ENCODE measurements at places on chromosomes 13 and 19.

GRCh38 chr13:54394085-54394700, 1365.6 kb downstream of the OLFM4 start:
- H3K4me3 ChIP-seq, result no peak overlapping the region
- H3K27me3 ChIP-seq, result no peaks in the 10 kb centered on the region
- no peaks in the 10 kb centered on the region for H3K4me1 ChIP-seq

GRCh38 chr19:35533201-35533821, at the start of gene GAPDHS:
TSS of gene GAPDHS (plus strand) at chr19:35533456. CDS start at chr19:35533528, 72 bp downstream.
- H3K36me3 ChIP-seq, result no peaks in the 10 kb centered on the region

- no peak overlapping the region for H3K4me3 ChIP-seq
- H3K36me3 ChIP-seq, result no peaks in the 10 kb centered on the region
- H3K4me1 ChIP-seq, result no peaks in the 10 kb centered on the region
Observed at GRCh38 chr19:30555075-30555790, 183.0 kb downstream of the ZNF536 start.

DNA sequence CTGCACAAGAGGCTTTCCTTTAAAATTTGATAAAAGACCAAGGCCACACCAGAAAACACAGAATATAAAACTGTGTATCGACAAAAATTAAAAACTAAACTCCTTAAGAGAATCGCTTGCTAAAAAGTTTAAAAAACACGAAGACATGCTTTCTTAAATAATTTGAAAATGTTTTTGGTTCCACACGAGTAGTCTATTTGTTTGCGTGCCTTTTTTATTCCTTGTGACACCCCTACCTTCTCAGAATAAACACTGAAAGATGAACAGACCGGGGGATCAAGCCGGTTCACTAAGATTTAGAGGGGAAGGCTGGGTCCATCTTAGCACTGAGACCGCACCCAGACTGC, 256.4 kb upstream of the STARD13 start:
- H3K27me3 ChIP-seq, result no peaks in the 10 kb centered on the region
- no peak overlapping the region for H3K4me3 ChIP-seq
- no peaks in the 10 kb centered on the region for H3K4me1 ChIP-seq
- DNase-seq, result no peak
- peak overlapping the region; percentile 99 for H3K27ac ChIP-seq

GRCh38 chr13:75736173-75736572, 100.0 kb downstream of the LMO7 start:
- H3K27me3 ChIP-seq, result no peaks in the 10 kb centered on the region
- no peak overlapping the region for H3K27ac ChIP-seq
- H3K4me1 ChIP-seq, result no peaks in the 10 kb centered on the region
- no peak overlapping the region for H3K4me3 ChIP-seq
- H3K36me3 ChIP-seq, result peaks cover 7% of the 10 kb centered on the region

DNA sequence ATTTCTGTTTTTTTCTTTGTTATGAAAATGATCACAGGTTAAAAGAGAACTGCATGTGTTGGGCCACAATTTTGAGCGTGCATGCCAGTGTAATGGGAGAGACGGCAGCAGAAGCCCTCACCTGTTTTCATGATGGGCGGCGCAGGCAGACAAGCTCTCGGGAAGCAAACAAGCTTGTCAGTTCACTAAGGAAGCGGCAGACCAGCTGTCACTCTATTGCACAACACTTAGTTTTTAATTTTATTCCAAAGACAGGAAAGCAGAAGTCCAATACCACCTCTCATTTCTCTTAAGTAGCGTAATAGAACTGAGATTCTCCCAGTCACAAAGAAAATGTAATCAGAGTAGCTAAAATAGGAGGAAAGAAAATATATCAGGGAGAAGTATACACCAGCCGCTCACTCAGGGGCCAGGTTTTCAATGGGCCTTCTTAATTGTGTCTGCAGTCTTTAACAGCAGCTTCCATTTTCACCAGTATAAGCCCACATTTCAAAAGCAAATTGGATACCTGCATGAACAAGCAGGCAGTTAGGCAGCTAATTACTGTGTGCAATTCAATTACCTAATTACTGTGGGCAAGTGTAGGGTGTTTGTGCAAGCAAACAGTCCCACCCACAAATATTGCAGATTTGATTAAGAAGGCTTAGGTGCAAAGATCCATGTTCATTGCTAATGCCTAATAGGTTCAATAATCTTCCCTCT, 711.4 kb downstream of the DIAPH3 start:
- H3K4me3 ChIP-seq, result no peak overlapping the region
- no peaks in the 10 kb centered on the region for H3K27me3 ChIP-seq
- no peak overlapping the region for H3K27ac ChIP-seq
- no peak for DNase-seq

DNA sequence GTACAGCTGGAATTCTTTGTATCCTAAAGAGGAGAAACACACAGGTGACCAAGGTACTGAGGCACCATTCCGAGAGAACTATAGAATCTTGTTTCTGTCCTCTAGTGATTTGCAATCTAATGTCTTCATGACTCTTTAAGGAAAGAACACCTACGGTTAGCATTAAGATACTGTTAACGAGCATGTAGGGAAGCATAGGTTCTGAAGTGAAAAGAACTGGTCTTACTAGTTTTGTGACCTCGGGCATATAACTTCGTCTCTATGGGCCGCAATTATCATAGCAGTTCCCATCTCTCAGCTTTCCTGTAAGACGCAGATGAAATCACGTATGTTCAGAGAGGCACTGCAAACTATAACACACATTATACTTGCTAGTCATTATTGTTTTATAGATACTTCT, 193.0 kb upstream of the NBEA start:
- DNase-seq, result no peak
- H3K27me3 ChIP-seq, result no peaks in the 10 kb centered on the region
- H3K27ac ChIP-seq, result peak overlapping the region; percentile 53
- peaks cover 5% of the 10 kb centered on the region for H3K4me1 ChIP-seq
- H3K36me3 ChIP-seq, result no peaks in the 10 kb centered on the region

DNA sequence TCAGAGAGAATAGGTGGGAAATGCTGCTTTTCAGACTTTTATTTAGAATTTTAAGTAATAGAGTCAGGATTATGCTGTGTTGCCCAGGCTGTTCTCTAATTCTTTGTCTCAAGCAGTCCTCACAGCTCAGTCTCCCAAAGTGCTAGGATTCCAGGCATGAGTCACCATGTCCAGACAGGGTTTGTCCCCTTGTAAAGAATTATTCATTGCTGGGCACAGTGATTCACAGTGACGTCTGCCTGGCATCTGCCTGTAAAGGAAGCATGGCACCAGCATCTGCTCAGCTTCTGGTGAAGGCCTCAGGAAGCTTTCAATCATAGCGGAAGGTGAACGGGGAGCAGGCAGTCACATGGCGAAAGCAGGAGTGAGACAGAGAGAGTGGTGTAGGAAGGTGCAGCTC, 17.7 kb downstream of the ZNF763 start:
- peaks cover 21% of the 10 kb centered on the region for H3K36me3 ChIP-seq
- DNase-seq, result no peak
- H3K4me1 ChIP-seq, result no peaks in the 10 kb centered on the region
- H3K27ac ChIP-seq, result no peak overlapping the region

DNA sequence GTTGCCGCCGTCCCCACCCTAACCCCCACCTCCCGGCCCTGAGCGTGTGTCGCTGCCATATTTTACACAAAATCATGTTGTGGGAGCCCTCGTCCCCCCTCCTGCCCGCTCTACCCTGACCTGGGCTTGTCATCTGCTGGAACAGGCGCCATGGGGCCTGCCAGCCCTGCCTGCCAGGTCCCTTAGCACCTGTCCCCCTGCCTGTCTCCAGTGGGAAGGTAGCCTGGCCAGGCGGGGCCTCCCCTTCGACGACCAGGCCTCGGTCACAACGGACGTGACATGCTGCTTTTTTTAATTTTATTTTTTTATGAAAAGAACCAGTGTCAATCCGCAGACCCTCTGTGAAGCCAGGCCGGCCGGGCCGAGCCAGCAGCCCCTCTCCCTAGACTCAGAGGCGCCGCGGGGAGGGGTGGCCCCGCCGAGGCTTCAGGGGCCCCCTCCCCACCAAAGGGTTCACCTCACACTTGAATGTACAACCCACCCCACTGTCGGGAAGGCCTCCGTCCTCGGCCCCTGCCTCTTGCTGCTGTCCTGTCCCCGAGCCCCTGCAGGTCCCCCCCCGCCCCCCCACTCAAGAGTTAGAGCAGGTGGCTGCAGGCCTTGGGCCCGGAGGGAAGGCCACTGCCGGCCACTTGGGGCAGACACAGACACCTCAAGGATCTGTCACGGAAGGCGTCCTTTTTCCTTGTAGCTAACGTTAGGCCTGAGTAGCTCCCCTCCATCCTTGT, 6.4 kb downstream of the YIPF2 start:
- DNase-seq, result no peak
- no peak overlapping the region for H3K4me3 ChIP-seq
- no peaks in the 10 kb centered on the region for H3K27me3 ChIP-seq
- H3K4me1 ChIP-seq, result peaks cover 4% of the 10 kb centered on the region

GRCh38 chr19:46759817-46760333, 13.6 kb upstream of the STRN4 start:
- peaks cover 15% of the 10 kb centered on the region for H3K36me3 ChIP-seq
- H3K27me3 ChIP-seq, result no peaks in the 10 kb centered on the region
- peak overlapping the region; percentile 28 for H3K4me3 ChIP-seq
- DNase-seq, result no peak

DNA sequence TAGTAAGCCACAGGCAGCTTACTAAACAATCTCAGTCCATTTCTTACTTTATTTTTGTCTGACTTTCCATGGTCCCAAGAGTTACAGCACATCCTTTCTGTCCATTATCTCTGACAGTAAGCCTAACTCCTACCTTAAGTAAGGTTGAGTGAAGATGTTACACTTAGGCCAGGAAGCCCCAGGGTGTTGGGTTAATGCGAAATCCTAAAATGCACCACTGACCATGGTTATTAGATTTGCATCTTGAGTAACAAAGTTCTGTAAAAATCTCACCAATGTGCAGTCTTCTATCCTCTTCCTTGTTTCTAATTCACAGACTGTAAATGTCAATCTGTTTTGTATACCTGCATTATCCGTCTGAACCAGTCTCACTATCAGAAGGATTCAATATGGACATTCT, 462.5 kb downstream of the FGF14 start:
- no peak overlapping the region for H3K27ac ChIP-seq
- H3K36me3 ChIP-seq, result no peaks in the 10 kb centered on the region
- H3K4me3 ChIP-seq, result no peak overlapping the region
- H3K27me3 ChIP-seq, result peaks cover 6% of the 10 kb centered on the region
- DNase-seq, result no peak

- H3K36me3 ChIP-seq, result peaks cover 28% of the 10 kb centered on the region
- no peak for DNase-seq
- H3K27me3 ChIP-seq, result no peaks in the 10 kb centered on the region
- peaks cover 59% of the 10 kb centered on the region for H3K4me1 ChIP-seq
- no peak overlapping the region for H3K4me3 ChIP-seq
Observed at GRCh38 chr19:14559916-14560775, 11.7 kb downstream of the NDUFB7 start.

DNA sequence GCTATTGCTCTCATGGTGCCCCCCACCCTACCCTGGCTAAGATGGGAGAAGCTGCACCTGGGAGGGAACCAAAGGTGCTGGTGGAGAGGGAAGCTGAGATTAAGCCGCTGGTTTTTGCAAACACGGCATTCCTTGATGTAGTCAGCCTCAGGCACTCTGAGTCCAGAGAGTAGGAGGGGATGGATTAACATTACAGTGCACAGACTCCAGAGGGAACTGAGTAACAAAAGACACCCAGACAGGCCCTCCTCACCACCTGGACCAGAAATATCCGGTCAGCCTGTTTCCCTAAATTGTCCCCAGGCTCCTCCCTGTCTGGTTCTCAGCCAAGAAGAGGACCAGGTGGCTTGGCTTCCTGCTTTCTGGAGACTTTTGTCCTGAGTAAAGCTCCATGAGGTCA, 28.9 kb upstream of the PABPC3 start:
- no peak for DNase-seq
- H3K4me3 ChIP-seq, result no peak overlapping the region
- H3K36me3 ChIP-seq, result no peaks in the 10 kb centered on the region
- no peak overlapping the region for H3K27ac ChIP-seq

GRCh38 chr13:111924678-111925075, 142.3 kb upstream of the SOX1 start:
- no peak overlapping the region for H3K4me3 ChIP-seq
- no peak for DNase-seq
- no peak overlapping the region for H3K27ac ChIP-seq
- no peaks in the 10 kb centered on the region for H3K36me3 ChIP-seq
- H3K27me3 ChIP-seq, result no peaks in the 10 kb centered on the region
- no peaks in the 10 kb centered on the region for H3K4me1 ChIP-seq

GRCh38 chr13:49664606-49665005, 26.7 kb downstream of the EBPL start:
- H3K36me3 ChIP-seq, result peaks cover 43% of the 10 kb centered on the region
- no peak for DNase-seq
- H3K4me1 ChIP-seq, result peaks cover 4% of the 10 kb centered on the region
- H3K27ac ChIP-seq, result no peak overlapping the region
- no peaks in the 10 kb centered on the region for H3K27me3 ChIP-seq

GRCh38 chr19:51568456-51568855, 2.6 kb upstream of the ZNF175 start:
- H3K4me1 ChIP-seq, result peaks cover 11% of the 10 kb centered on the region
- H3K27me3 ChIP-seq, result peaks cover 23% of the 10 kb centered on the region
- H3K36me3 ChIP-seq, result peaks cover 4% of the 10 kb centered on the region
- DNase-seq, result no peak
- H3K27ac ChIP-seq, result no peak overlapping the region
- H3K4me3 ChIP-seq, result no peak overlapping the region

- H3K4me3 ChIP-seq, result peak overlapping the region; percentile 87
- peak; percentile 42 for DNase-seq
- peaks cover under 1% of the 10 kb centered on the region for H3K27me3 ChIP-seq
- peaks cover 33% of the 10 kb centered on the region for H3K36me3 ChIP-seq
- peaks cover 16% of the 10 kb centered on the region for H3K4me1 ChIP-seq
- no peak overlapping the region for H3K27ac ChIP-seq
Observed at GRCh38 chr19:15124572-15125231, 17.5 kb downstream of the SYDE1 start.

DNA sequence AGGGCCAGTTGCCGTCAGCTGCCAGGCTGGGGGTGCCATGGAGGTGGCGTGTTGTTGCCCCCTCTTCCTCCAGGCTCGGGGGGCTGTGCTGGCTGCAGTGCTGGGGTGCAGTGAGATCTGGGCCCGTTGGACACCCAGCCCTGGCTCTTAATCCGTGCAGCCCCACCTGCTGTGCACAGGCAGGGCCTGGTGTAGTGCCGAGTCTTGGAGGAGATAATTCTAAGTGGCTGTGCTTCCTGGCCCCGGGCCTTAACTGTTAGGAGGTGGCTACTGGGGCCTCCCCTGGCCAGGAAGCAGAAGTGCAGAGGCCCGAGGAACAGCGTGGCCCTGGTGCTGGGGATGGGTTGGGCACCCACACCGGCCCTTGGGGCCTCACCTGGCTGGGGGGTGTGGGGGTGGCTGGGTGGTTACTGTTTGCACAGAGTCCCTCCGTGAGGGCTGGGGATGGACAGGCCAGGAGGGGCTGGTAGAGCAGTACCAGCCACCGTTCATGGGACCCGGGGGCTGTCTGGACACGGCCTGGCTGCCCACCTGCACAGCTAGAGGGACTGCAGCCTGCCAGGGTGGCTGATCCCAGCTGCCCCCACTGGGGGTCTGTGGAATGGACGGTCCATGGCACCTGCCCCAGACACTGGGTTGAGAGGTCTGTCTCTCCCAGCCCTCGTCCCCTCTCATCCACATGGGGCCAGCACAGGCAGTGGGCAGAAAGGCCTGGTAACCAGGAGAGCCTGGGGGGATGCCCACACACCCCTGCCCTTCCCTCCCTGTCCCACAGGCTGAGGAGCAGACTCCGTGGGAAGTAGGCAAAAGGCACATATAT, 3.3 kb downstream of the GPX4 start:
- peaks cover 40% of the 10 kb centered on the region for H3K36me3 ChIP-seq
- H3K27me3 ChIP-seq, result no peaks in the 10 kb centered on the region
- H3K4me3 ChIP-seq, result no peak overlapping the region
- peak overlapping the region; percentile 13 for H3K27ac ChIP-seq
- peaks cover 36% of the 10 kb centered on the region for H3K4me1 ChIP-seq

- H3K36me3 ChIP-seq, result no peaks in the 10 kb centered on the region
- DNase-seq, result no peak
- H3K27ac ChIP-seq, result no peak overlapping the region
- no peaks in the 10 kb centered on the region for H3K4me1 ChIP-seq
- H3K4me3 ChIP-seq, result no peak overlapping the region
Observed at GRCh38 chr13:37229931-37230330, 124.5 kb upstream of the CSNK1A1L start.

All from mesenchymal stem cell (in vitro differentiated cells and primary cell).